Cerebellum (tissue), 4 donors: ENCODE measurements at places on chromosomes 1 and 21.

DNA sequence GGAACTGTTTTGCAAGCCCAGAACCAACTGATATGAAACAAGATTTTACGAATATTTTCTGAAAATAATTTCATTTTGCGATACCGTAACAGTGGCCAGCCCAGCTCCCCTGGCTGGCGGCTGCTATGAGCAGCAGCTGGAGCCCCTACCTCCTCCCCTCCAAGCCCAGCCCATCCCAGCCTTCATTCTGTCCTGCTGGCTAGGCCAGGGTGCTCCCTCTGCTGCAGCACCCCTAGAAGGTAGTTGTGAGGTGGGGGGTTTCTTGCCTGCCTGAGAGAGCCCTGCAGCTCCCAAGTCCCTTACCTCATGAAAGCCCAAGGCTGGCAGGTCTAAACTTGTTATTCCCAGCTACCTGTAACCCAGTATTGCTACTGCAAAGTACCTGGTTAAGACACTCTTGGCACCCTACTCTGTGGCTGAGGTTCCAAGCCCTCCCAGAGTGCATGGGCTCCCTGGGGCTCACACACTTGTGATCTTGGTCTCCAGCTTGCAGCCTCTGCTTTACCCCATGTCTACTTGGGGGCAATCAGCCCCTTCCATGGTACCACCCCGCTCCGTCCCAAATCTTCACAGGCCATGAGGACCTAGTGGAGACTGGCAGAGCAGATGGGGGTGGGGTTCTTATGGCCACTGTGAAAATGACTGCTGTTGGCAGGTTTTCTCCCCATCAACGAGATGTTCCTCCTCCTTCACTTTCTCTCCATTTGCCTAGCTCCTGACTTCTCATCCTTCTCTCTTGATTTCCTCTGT is 239.8 kb downstream of the TRABD2B start:
- DNase-seq, result no peak

GRCh38 chr1:159790237-159790917 is 9.6 kb downstream of the DUSP23 start:
- no peak for DNase-seq

DNA sequence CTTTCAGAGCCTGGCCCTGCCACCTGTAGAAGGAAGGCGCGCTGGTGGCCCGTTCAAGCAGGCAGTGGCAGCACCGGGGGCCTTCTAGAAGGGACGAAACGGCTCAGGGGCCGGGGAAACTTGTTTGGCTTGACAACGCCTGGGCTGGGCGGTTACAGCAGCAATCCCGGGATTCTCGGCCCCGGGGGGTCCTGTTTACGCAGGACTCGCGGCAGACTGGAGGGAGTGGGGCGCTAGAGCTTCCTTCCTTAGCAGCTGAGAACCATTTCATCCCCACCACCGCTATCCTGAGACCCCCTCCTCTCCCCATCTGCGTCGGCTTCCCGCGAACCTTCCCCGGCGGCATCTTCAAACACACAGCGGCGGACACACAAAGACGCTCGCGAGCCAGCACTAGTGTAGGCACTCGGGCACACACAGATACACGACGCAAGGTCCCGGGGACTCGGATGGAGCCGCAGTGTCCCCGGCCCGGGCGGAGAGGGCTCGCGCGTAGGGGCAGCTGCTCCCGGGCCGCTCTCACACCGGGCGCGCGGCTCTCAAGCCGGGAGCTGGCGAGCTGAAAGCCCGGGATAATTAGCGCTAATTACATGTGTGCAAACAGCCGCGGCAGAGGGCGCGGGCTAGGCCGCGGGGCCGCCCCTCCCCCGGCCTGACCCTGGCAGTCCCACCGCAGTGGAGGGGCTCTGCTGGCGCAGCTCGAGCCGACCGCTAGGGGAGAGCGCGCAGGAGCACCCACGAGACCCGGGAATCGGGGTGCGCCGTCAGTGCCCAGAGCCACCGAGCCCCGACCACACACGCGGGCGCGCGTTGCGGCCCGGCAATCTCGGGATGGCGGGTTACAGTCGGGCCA is 271.4 kb downstream of the FOXD2 start:
- DNase-seq, result peak; percentile 18

- no peak for DNase-seq
Observed at GRCh38 chr1:245092638-245092976, 62.2 kb upstream of the KIF26B start.

DNA sequence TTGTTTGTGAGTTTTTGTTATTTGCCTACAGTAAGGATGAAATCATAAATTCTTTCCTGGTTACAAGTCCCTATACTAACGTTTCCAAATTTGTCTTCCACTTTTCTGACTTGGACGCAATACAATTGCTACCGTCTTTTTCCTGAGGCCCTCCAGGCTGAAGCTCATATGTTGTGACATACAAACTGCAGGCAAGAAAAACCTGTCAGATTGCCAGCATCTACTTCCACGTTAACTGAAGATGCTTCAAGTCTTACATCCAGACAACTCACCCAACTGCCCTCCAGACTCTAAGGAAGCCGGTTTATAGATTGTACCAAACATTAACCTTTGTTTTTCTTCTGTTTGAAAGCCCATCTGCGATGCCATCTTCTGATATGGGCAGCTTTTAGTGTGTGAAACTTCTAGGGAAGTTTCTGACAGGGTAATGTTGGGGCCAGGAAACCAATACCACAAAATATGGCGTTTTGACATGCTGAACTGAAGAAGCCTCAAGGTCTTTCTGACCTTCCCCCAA is 21.4 kb upstream of the RNF11 start:
- DNase-seq, result no peak

DNA sequence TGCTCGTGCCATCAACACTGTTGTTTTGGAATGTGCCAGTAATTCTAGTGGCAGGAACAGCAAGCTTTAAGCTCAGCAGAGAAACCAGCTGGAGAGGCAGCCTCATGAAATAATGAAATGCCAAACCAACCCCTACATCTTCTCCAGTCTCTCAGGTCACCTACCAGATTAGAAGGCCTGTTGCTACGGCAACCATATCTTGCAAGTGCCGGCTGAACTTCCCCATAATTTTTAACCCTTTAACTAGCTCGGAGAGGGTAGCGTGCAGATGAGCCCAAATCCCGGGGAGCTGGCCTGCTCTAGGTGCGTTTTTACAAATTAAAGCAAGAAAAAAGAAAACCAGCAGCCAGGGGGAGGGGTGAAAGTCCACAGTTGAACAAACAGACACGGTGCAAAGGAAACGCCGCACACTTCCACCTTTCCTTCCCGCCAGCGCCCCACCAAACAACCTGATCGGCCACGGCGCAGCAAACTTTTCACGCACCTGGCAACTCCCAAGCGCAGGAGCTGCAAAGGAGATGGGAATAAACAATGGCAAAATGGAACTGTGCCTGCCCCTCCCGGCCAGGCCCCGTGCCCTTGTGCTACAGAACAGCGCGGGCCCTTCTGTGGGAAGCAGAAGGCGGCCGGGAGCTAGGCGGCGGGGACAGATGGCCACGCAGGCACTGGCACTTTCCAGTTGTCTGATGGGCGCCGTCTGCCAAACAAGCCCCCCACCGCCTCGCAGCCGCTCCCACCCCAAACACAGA is 50.1 kb downstream of the SSBP3 start:
- peak; percentile 86 for DNase-seq

DNA sequence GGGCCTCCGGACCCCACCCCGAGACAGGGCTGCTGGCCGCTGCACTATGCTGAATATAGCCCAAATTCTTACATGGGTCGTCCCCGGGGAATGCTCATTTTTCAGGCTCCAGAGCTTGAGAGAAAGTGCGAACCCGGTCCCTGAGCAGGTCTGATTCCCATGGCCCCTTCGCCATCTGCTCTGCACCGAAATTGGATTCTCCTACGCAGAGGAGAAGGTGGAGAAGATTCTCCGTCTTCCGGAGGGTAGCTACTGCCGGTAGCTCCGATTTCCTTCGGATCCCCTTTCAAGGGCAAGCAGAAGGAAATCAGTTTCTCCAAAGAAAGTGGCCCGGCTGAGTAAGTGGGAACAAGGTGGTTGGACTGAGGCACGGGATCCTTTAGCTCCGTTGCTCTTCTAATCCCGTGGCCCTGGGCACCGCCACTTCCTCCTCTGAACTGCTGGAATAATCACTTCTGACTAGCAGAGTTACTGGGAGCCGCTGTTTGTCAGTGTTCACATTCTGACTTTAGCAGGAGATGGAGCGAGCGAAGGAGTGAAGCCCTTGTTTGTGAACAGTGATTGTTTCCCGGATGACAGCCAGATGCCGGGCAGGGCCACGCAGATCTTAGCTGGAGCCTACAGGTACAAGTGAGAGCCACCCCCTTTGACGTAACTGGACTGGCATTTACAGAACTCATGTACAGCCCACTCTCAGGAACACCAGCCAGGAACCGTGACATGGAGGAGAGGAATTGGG is 1.1 kb upstream of the ZNF496 start:
- peak; percentile 27 for DNase-seq

DNA sequence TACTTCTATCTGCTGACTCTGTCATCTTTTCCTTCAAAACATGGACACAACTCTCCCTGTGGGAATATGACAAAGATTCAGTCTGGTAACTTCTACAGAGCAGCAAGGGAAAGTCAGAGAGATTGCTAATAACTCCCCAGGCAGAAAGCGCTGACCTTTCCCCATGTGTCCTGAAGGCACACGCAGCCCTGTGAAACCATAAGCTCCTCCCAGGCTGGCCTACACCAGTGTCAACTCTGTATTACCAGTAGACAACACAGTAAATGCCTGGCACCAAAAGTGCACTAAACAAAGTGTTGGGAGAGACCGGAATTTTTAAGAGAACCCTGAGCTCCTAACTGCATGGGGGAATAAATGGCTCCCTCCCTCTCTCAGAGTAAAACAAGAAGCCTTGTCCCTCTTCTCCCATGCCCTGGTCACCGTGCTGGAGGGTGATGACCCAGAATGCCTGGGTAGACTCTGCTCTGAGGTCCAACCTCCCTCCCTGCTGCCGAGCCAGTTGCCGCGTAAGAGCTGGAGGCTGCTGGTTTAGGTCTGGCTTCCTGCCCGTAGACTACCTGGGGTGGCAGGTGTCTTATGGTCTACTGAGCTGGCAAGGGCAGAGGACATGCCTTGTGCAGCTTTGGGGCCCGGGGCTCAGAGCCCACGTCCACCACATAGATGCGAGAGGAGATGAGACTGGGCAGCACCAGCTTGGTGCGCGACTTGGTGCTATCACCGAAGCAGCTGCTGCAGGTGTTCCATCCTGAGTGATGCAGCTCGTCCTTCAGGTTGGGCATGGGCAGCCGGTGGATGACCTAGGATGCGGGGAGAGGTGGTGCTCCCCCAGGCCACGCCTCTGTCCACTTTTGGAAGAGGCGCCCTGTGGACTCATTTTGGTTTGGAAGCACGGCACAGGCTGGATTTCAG is 3.9 kb downstream of the SELENBP1 start:
- no peak for DNase-seq

DNA sequence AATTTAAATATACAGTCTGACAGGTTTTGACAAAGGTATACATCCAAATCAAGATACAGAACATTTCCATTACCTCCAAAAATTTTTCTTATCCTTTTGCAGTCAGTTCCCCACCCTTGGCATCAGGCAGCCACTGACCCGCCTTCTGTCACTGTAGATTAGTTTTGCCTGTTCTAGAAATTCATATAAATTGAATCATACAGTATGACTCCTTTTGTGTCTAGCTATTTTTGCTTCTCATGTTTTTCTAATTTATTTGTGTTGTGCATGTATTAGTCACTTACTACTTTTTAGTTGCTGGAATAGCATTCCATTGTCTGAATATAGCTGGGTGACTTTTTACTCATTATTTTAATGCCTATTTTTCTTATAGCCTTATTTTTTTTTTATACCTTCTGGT is 3.8 kb downstream of the UTP25 start:
- DNase-seq, result no peak

GRCh38 chr1:59290193-59290949 is 6.5 kb upstream of the FGGY start:
- no peak for DNase-seq

DNA sequence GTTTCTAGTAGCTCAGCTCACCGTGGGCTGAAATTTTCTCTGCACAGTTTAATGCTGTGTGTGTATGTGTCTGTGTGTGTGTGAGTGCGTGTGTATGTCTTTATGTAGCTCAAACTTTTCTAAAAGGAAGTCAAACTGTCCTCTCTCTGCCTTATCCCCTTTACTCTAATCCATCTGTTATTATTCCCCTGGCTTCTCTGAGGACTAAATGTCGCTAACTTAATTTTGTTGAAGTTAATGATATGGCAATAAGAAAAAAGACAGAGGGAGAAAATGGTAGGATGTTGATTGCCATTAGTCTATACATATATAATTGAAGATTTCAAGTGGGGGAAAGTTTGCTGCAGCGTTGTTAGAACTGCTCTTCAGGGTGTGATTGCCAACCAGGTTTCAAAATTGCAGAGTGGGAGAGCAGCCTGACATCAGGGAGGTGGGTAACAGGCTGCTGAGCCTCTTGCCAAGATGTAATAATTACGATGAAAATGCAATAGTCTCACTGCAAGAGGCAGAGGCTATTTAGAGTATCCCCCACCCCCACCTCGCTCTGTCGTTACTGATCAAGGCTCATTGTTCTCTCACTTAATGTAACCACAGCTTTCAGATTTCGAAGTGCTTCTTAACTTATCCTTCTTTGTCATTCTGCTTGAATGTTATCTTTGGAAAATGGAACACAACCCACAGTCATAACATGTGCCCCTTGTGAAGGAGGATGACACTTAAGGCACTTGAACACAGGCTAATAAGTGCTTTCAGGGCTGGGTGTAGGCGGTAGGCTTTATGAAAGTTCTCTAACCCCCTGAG is 559.0 kb upstream of the PLXNA2 start:
- DNase-seq, result no peak

- no peak for DNase-seq
Observed at GRCh38 chr1:8903410-8903809, 24.9 kb upstream of the ENO1 start.

- no peak for DNase-seq
Observed at GRCh38 chr1:94126651-94127050, 5.7 kb upstream of the ABCA4 start.

DNA sequence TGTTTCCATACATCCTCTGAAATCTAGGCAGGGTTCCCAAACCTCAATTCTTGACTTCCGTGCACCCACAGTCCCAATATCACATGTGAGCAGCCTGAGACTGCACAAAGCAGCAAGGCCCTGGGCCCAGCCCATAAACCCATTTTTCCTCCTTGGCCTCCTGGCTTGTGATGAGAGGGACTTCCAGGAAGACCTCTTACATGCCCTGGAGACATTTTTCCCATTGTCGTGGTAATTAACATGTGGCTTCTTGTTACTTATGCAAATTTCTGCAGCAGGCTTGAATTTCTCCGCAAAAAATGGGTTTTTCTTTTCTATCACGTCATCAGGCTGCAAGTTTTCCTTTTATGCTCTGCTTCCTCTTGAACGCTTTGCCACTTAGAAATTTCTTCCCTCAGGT is 3.3 kb upstream of the PIGK start:
- no peak for DNase-seq

GRCh38 chr1:198220428-198220827 is 63.6 kb downstream of the NEK7 start:
- no peak for DNase-seq

GRCh38 chr1:82697965-82698364 is 897.2 kb downstream of the ADGRL2 start:
- no peak for DNase-seq

DNA sequence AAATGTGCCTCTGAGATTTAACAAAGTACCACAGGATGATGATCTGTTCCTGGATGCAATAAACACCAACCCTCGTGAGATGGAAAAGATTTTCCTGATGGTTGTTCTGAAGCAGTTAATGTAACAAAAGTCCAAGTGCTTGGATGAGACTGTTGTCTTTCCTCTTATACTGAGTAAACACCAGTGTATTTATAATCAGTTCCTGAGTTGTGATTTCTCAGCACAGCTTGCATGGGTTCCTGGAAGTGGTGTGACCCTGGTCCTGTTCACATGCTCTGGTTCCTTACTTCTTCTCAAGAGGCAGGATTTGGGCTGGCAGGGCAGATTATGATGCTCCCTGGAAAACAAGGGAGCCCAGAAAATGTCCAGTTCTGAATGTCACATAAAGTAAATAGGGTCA is 208.2 kb upstream of the USP24 start:
- DNase-seq, result no peak

- DNase-seq, result no peak
Observed at GRCh38 chr1:178693366-178693765, 31.7 kb upstream of the RALGPS2 start.
